ENCODE measurements at places on chromosomes 5 and 9.
A peak's percentile ranks its signal among the peaks of the same experiment; 100 is the strongest.

DNA sequence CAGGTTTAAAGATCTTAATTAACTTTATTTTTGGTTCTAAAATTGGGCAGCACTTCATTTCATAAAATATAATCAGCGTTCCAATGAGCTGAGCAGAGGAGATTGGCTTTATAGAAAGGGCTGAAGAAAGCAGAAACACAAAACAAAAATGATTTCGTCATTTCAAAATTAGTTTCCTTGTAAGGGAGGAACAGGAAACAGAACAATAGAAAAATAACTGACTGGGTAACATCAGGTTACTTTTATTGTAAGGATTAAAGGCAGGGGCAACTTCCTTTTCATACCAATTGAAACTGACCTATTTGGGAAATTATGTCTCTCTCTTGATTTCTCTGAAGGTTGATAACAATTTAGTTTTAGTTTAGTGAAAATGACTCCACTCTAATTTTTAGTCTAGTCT is 157.1 kb downstream of the ATP10B start:
- H3K27me3 ChIP-seq, result no peaks in the 10 kb centered on the region
- H3K27ac ChIP-seq, result no peak overlapping the region
- H3K4me1 ChIP-seq, result no peaks in the 10 kb centered on the region
- H3K36me3 ChIP-seq, result no peaks in the 10 kb centered on the region

- H3K27me3 ChIP-seq, result no peaks in the 10 kb centered on the region
- no peak overlapping the region for H3K4me3 ChIP-seq
- H3K4me1 ChIP-seq, result no peaks in the 10 kb centered on the region
- no peaks in the 10 kb centered on the region for H3K36me3 ChIP-seq
- no peak overlapping the region for H3K27ac ChIP-seq
- no peak for DNase-seq
Measured at GRCh38 chr5:45355189-45355992, 340.8 kb downstream of the HCN1 start.

DNA sequence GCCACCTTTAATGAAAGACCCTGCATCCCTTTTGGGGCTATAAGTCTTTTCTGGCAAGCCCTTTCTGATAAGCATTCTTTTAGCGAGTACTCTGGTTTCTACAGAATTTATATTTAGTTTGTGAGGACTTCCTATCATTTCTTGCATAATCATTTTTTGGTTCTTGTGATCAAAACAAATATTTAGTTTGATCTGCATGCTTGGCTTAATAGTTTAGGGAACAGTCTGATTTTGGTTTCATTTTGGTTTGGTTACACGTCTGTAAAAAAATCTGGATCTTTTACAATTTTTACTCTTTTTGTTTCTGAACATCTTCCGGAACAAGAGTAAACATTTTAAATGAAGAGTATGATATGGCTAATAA is 1074.4 kb downstream of the CDH9 start:
- no peak for DNase-seq
- peak overlapping the region; percentile 57 for H3K27ac ChIP-seq
- no peaks in the 10 kb centered on the region for H3K36me3 ChIP-seq
- H3K27me3 ChIP-seq, result no peaks in the 10 kb centered on the region
- no peaks in the 10 kb centered on the region for H3K4me1 ChIP-seq

- H3K4me3 ChIP-seq, result no peak overlapping the region
- H3K27me3 ChIP-seq, result no peaks in the 10 kb centered on the region
- DNase-seq, result no peak
Measured at GRCh38 chr9:82764061-82764668, 298.8 kb downstream of the RASEF start.

- H3K27ac ChIP-seq, result no peak overlapping the region
- no peaks in the 10 kb centered on the region for H3K27me3 ChIP-seq
- H3K4me1 ChIP-seq, result no peaks in the 10 kb centered on the region
- no peak overlapping the region for H3K4me3 ChIP-seq
Measured at GRCh38 chr9:6714176-6714575, 43.6 kb upstream of the KDM4C start.

DNA sequence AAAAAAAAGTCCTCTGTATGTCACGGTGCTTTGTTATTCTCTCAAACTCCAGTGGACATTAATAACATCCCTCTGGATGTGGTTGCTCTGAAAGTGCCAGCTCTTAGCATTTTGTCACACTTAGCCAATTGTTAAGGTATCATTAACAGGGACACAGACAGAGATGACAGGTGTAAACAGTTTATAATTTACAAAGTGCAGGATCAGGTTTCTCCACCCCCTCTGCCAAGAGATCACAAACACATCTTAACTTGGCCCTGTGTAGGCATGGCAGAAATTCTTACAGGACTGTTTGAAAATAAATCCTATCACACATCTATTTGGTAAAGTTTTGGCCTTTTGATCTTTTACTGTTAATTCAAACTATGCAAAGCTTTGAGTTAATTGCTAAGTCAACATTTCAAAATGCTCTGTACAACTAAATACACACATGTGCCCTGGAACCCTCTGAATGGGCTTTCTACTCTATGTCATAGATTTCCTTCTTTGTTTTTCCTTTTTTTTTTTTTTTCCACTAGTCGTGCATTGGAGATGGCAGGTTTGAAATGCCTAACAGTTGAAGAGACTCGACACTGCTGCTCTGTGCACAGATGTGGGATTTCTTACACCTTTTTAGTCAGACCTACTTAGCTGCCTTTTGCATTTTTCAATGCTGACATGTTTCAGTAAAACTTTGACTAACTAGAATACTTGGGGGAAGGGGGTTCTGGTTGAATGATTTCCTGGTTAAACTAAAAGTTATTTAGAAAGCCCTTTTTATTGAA is 41.7 kb downstream of the SEMA6A start:
- DNase-seq, result no peak
- H3K36me3 ChIP-seq, result no peaks in the 10 kb centered on the region
- H3K27me3 ChIP-seq, result no peaks in the 10 kb centered on the region

GRCh38 chr5:35876454-35876853 is 19.8 kb downstream of the IL7R start:
- no peak for DNase-seq
- no peaks in the 10 kb centered on the region for H3K27me3 ChIP-seq
- no peaks in the 10 kb centered on the region for H3K4me1 ChIP-seq
- H3K36me3 ChIP-seq, result no peaks in the 10 kb centered on the region
- H3K4me3 ChIP-seq, result no peak overlapping the region

All from testis (tissue), 5 donors.